ENCODE measurements at places on chromosomes 2 and 18. TPM values are rescaled to one million over a fixed set of nuclear protein-coding genes. Genes with fewer than 3 reads are reported as not detected.

Gene FER1L5
- not detected for total RNA-seq

Gene SATB2
- total RNA-seq, result not detected

Gene RBBP8
- 2.5 TPM for total RNA-seq

DNA sequence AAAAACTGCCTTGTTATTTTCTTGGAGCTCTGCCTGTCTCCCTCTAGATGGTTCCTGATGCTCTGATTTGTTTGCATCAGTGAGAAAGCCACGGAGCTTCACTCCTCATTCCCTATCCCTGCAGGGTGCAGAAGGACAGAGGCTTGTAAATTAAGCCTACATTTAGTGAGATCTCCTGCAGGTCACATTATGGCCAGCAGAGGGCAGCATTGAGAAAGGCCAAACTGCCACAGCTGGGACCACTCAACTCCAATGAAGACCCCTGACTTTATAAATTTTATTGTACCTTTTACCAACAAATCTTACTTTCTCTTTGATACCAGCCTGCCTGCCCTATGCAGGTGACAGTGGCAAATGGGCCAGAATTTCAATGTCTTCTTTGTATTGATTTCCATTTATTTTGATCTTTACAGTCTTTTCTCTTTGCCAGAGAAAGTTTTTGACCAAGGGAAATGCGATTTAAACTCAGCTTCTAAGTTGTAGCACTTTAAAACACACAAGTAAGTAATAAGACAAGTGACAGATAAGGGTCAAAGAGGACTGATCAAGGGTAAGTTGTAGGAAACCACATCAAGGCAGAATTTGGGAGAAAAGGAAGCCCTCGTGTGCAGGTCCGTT lies 1029.1 kb upstream of the KLHL29 start:
- H3K36me3 ChIP-seq, result no peaks in the 10 kb centered on the region
- H3K4me3 ChIP-seq, result no peak overlapping the region

DNA sequence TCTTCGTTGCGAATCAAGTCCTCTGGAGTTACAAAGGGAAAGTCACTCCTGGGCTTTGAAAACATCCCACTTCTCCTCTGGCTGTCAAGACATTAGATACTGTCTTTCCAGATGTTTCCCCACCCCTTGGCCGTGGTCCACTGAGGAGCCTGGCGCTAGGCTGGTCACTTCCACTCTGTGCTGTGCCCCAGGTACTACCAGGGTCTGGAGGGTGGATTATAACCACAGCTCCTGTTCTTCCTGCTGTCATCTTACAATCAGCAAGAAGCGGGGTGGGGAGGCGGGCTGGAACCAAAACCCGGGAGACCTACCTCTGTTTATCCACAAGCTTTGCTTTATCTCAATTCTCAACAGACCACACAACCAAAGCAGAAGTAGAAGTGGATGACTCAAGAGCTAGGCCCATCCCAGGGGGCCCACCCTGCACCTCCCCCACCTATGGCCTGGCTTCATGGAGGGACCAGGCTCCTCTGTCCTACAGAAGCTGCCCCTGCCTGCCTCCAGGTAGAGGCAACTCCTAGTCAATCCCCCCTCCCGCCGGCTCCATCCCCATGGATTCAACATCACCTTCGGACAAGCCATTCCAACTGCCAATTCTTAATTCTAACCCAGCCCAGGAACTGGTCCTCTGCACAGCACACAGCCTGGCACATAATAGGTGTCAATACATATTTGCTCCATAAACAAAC lies 17.8 kb downstream of the SMAD7 start:
- no peak for DNase-seq
- peaks cover 89% of the 10 kb centered on the region for H3K4me1 ChIP-seq
- H3K36me3 ChIP-seq, result no peaks in the 10 kb centered on the region
- no peaks in the 10 kb centered on the region for H3K27me3 ChIP-seq
- H3K4me3 ChIP-seq, result peak overlapping the region; percentile 6
